ENCODE measurements at places on chromosomes 7 and 10.

GRCh38 chr7:74570533-74571156 is 86.9 kb upstream of the GTF2I start:
- DNase-seq = no peak

GRCh38 chr10:78991187-78991586 is 77.6 kb upstream of the ZMIZ1 start:
- no peak for DNase-seq

GRCh38 chr7:105268511-105269392 is 120.0 kb downstream of the SRPK2 start:
- no peak for DNase-seq

GRCh38 chr10:102923601-102924000 is 5.5 kb downstream of the CNNM2 start:
- no peak for DNase-seq

DNA sequence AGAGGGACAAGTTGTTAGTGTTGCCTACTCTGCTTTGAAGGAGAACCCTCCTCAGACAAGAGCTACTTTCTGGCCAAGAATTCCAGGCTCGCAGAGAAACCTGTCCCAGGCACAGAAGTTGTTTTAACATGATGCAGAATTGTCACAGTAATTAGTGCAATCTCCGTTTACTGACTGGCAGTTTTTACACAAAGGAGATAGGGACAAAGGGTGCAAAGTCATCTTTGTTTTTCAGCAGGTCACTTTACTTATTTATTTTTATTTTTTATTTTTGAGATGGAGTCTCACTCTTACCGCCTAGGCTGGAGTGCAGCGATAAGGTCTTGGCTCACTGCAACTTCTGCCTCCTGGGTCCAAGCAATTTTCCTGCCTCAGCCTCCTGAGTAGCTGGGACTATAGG is 12.3 kb downstream of the TCF7L2 start:
- no peak for DNase-seq

DNA sequence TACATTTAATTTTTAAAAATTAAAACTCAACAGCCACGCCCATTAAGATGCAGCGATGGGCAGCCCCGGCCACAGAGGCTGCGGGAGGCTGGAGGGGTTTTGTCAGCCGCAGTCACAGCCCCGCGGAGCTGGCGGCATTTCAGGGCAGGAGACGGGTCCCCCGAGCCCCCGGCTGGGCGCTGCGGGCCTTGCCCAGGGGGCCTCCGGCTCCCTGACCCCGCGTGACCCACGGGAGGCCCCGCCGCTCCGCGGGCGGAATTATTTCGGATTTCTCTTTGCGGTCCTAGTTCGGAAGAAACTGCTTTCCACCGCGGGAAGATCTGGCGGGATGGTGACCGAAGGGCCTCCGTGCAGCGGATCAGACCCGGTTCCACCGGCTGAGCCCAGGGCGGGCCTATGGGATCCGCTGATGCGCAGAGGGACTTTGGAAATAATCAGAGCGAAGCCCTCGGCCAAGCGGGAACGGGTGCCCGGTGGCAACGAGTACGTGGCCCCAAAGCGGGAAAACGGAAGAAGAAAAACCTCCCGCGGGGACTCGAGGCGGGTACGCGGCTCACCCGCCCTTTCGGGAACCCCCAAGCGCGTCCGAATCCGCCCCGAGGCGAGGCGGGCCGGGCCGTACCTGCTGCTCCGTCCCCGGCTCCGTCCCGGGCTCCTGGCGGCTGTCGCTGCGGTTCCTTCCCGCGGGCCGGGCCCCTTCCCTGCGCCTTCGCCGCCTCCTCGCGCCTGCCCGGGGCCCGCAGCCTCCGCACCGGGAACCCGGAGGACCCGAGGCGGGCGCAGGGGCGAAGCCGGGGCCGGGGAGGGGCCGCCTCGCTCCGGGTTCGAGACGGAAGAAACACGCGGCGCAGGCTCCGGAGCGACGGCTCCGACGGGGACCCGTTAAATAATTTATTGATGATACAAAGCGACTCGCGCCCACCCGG is 1.7 kb downstream of the NKX6-2 start:
- no peak for DNase-seq

- DNase-seq = no peak
Measured at GRCh38 chr7:13880789-13881188, 108.7 kb downstream of the ETV1 start.

- no peak for DNase-seq
Measured at GRCh38 chr10:58586282-58587245, 73.9 kb downstream of the BICC1 start.

- DNase-seq = no peak
Measured at GRCh38 chr10:260819-261429, 125.7 kb downstream of the ZMYND11 start.

- DNase-seq = no peak
Measured at GRCh38 chr7:40621592-40621998, 486.8 kb downstream of the SUGCT start.

GRCh38 chr10:91592266-91592975 is 40.5 kb downstream of the PPP1R3C start:
- no peak for DNase-seq

DNA sequence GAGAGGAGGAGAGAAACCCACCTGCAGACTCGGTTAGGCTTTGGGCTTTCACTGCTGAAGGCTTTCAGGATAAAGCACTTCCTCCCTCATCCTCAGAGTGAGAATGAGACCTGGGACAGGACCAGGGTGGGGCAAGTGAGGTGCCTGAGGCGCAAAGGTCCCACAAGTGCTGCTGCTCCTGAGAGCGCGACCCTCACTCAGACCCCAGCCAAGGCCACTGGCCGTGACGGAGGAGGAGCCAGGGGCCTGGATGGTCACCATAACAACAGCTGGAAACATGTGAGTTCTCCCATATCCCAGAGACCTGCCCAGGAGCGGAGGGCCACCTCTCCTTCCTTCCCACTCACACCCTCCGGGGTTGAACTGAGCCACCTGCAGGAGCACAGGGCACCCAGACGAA is 46.9 kb upstream of the MKRN1 start:
- DNase-seq = no peak

- DNase-seq = no peak
Measured at GRCh38 chr7:154976844-154977243, 26.1 kb downstream of the PAXIP1 start.

GRCh38 chr10:113272511-113272910 is 280.3 kb upstream of the HABP2 start:
- no peak for DNase-seq

- no peak for DNase-seq
Measured at GRCh38 chr7:41629711-41630111, 73.2 kb downstream of the INHBA start.

GRCh38 chr10:130914367-130914766 is 397.2 kb downstream of the TCERG1L start:
- DNase-seq = no peak

- DNase-seq = peak; percentile 94
Measured at GRCh38 chr10:9825491-9826018, 1192.1 kb upstream of the CELF2 start.

DNA sequence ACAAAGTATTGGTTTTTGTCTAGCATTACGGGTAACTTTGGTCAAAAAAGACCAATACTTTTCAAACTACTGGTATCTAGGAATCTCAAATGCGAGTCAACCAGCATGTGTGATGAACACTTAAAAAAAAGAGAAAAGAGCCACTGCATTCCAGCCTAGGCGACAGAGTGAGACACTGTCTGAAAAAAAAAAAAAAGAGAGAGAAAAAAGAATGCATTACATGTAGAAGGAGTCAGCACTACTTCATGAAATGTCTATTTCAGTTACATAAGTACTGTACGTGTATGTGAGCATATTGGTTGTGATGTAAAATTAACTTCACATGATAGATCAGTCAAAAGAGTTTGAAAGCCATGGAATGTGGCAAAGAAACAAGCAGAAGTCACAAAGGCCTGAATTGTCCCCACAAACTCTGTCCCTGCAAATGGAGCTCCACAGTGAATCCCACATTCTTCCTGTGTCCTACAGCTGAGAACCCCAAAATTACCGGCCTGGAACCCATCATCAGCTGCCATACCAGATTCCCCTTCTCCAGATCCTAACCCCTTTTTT is 1.6 kb downstream of the DENND11 start:
- DNase-seq = no peak

DNA sequence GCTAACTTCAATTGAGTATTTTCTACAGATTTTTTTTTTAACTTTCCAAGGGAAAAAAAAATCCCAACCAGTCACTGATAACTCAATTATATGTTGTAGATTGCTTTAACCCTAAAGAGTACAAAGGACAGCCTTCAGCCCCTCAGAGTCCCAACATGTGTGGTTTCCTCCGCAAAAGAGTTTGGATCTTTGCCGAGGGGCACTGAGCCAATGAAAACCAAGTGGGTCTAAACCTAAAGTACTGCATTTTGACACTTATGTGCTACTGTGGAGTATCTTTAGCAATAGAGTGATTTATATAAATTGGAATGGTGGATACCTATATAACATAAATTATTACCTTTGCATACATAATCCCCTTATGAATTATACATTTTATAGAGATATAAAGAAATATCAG is 91.5 kb downstream of the SEMA3D start:
- no peak for DNase-seq

- DNase-seq = no peak
Measured at GRCh38 chr10:74871595-74872382, 45.4 kb downstream of the KAT6B start.

DNA sequence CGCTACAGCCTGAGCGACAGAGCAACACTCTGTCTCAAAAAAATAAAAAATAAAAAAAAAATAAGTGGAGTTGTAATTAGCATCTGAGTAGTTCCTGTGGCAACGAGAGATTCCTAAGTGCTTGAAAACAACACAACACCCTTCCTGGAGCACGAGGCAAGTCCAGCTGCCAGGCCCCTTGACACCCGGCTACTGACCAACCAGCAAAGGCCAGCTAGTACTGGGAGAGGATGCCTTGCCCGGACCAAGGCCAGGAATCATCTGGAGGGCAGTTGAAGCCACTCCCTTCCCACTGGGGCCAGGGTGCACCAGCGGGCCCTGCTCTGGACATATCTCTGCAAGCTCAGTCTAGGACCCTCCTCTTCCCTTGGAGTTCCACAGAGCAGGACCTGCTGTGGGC is 536 bp downstream of the C10orf105 start:
- no peak for DNase-seq

DNA sequence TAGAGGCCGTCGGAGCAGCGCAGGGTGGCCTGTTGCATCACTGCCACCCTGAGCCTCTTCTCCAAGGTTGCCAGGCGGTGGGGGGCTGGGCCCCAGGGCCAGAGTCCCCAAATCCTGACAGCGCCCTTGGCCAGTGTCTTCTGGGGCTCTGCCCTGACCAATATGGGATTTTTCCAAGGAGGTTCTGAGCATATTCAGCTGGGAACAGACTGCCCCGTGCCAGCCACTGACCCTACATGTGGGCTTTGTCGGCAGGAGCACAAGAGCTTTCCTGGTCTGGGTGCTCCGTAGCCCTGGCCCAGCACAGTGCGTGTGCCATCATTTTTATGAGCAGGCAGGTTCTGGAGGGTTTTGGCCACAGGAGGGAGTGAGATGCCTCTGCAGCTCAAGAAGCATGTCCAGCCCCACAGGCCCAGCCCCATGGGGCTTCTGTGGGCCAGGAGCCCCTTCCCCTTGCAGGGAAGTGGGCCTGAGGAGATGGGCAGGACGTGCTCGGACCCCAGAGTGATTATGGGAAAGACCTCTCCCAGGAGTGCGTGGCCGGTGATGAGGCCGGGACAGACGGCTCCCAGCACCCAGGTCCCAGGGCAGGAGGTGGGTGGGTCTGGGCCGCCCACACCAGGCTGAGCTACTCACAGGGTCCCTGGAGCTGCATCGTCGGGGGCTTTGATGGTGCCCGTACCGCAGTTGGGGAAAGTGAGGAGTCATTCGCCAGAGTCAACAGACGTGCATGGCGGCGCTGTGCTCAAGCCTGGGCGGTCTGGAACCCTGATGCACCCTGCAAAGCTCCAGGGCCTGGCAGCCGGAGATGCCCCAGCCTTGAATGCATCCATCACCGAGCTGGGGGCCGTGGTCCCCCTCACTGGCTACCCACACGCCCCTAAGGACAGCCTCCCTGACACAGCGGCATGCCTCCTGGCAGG is 66.6 kb downstream of the PWWP2B start:
- DNase-seq = no peak

GRCh38 chr10:33238643-33239042 is 95.8 kb downstream of the NRP1 start:
- DNase-seq = no peak

GRCh38 chr7:70660154-70660818 is 471.7 kb upstream of the GALNT17 start:
- no peak for DNase-seq

DNA sequence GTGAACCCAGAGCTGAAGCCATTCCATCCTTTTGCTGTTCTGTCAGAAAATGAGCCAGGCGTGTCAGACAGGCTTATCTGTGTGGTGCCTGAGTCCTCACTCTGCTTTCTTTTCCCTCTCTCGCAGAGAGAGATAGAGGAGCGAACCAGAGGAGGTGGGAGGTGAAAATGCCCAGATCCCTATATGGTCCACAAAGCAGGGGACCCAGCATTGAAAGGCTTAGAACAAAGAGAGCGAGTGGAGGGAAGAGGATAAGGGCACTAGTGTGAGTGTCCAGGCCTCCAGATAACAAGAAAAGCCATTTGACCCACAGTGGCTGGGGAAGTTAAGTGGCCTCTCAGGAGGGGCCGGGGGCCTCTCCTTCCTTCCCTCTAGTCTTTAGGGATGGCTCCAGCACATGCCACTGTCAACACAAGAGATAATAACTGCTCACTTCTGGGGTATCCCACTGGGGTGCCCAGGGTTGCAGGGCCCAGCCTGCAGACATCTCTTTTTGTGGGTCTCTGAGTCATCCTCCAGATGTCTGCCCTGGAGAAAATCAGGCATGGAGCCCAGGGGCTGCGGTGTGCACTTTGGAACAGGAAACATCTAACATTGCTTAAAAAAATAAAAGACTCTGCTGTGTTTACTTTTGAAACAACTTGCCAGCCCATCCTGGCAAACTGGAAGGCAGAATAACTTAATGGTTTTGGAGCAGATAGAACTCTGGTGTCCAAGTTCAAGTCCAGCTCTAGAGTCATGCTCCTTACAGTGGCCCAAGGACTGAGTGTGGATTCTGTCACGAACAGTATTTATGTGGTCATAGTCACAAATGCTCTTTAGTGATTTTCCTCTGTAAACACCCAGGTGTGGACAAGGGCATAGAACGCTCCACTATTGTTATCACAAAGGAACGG is 189.5 kb downstream of the CXCL12 start:
- DNase-seq = no peak

DNA sequence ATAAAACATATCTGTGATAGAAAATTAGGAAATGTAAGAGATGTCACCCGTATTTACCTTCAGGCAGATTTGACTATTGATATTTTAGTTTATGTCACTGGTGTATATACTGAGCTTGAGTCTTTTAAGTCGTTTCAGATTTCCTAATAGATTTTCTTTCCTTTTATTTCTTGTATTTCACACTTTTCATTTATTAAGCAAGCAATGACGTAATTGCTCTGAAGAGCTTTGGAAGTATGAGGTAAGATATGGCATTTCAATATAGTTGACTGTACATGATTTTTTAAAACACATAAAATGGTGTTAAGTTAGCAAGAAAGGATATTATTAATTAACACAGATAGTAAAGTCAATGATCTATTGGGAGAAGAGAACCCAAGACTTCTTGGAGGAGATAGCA is 652.6 kb downstream of the SORCS1 start:
- no peak for DNase-seq

Measured in Caco-2 (cell line).